ENCODE measurements at places on chromosomes 13 and 19. TPM values are rescaled to one million over a fixed set of nuclear protein-coding genes. Genes with fewer than 3 reads are reported as not detected.

DNA sequence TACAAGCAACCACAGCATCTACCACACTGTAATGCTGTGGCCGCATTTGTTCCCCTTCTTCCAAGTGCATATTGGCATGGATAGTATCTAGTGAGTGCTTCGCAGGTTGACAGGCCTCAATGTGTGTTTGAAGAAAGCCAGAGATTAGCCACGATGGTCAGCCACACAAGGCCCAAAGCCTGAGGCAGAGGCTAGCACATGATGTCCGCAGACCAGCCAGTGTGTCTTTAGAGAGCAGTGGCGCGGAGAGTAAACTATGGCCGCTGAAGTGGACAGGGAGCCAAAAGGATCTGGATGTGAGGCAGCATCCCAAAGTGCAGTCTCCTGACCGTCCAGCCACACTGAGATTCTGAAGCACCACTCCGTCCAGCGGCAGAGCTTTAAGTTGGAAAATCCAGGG lies 36.0 kb downstream of the BRD4 start:
- no peak for DNase-seq

Gene BST2
- 383 TPM for polyA plus RNA-seq

- no peak for DNase-seq
Observed at GRCh38 chr19:33391631-33392249, 18.2 kb downstream of the CEBPG start.

DNA sequence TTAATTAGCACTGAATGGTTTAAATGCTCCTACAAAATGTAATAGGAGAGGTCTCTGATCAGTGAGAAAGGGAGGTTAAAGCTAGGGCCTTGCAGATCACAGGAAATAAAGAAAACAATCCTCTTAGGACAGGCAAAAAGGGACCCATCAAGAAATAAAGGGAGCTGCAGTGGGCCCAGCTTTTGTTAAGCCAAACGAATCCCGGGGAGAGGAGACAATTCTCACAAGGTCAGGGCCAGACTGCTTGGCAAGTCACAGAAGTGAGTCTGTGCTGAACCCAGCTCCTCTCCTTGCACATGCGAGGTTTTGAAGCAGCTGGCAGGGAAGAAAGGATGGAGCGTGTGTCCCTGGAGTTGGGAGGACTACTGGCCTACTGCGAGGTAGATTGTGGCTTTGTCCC lies 285.8 kb downstream of the COG6 start:
- no peak for DNase-seq

- no peak for DNase-seq
Observed at GRCh38 chr13:51999510-51999911, 11.7 kb downstream of the ATP7B start.

GRCh38 chr19:11457115-11457514 lies 21.7 kb downstream of the PRKCSH start:
- DNase-seq = no peak
